ENCODE measurements at places on chromosomes 13 and 19.

DNA sequence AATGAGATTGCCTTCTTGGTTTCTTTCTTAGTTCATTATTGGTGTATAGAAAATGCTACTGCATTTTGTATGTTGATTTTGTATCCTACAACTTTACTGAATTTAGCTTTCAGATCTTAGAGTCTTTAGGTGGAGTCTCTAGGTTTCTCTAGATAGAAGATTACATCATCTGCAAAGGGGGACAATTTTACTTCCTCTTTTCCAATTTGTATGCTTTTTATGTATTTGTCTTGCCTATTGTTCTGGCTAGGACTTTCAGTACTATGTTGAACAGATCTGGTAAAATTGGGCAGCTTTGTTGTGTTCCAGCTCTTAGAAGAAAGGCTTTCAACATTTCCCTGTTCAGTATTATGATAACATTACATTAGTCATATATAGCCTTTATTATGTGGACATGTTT lies 101.0 kb upstream of the SPRY2 start:
- peak; percentile 82 for DNase-seq

DNA sequence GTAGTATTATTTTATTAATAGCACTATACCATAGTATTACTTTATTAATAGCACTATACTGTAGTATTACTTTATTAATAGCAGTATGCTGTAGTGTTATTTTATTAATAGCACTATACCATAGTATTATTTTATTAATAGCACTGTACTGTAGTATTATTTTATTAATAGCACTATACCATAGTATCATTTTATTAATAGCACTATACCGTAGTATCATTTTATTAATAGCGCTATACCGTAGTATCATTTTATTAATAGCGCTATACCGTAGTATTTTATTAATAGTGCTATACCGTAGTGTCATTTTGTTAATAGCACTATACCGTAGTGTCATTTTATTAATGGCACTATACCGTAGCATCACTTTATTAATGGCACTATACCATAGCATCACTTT lies 191.8 kb downstream of the GPC6 start:
- DNase-seq, result no peak

GRCh38 chr13:114130837-114131582 lies 1.4 kb downstream of the RASA3 start:
- peak; percentile 79 for DNase-seq

DNA sequence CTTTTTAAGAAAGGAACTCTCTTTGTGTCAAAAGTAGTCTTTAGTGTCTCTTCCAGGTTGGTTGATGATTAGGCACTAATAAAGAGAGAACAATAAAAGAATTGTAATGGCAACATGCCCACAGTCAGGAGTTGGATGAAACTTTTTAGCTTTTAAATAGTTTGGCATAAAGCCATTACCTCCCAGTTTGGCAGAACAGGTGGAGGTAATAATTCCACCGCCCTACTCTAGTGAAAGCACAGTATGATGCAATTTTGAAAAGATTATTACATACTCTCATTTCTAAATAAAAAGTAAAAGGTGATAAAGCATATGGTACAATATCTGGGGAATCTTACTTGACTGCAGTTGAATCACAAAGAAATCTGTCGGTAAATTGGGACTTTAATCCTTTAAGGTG lies 497.6 kb downstream of the SUCLA2 start:
- DNase-seq, result no peak

GRCh38 chr19:17580470-17581144 lies 25.2 kb downstream of the COLGALT1 start:
- DNase-seq, result no peak

GRCh38 chr13:85586856-85587255 lies 212.4 kb downstream of the SLITRK6 start:
- no peak for DNase-seq

Measured in fibroblast of pulmonary artery (primary cell).